DMS 273 treated with DMSO at 0.1 percent for 48 hours (cell line): ENCODE measurements at places on chromosomes 16 and 17.

- DNase-seq: no peak
Measured at GRCh38 chr17:3727041-3727440, 3.3 kb downstream of the HASPIN start.

GRCh38 chr17:50188921-50189549 is 12.4 kb downstream of the COL1A1 start:
- no peak for DNase-seq

- DNase-seq: no peak
Measured at GRCh38 chr17:22217135-22217534, 524.8 kb downstream of the KCNJ18 start.

DNA sequence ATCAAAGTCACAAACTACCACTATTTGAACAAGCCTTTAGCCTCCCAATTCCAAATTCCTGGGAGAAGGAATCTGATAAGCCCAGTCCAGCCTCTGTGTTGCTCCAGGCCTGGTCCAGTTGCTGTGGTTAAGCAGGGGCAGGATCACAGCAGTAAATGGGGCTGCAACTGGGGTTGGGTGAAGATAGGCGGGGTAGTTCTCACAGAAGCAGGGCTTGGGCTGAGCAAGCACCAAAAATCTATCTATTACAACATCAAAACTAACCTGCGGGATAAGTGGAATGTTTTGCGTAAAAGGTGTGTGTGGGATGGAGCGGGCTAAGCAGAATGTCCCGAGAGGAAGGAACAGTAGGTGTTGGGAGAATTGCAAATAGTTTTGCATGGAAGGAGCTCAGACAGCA is 23.0 kb upstream of the RNF135 start:
- no peak for DNase-seq

DNA sequence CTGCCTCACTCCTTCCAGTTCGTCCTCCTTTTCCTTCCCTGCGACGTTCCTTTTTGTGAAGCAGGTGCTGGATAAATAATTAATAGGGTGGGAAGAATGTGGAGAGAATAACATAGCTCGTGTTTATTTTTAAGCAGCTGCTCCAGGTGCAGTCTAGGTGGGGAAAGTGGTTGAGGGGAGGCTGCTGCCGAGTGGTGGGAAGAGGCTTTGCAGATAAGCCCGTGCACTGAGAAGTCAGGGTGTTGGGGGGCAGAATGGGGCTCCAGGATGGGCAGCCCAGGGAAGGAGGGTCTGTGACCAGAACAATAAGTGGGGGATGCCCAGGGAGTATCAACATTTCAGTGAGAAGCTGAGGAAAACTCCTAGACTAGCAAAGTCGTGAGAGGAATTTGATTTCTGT is 300.5 kb downstream of the CPPED1 start:
- DNase-seq: no peak

DNA sequence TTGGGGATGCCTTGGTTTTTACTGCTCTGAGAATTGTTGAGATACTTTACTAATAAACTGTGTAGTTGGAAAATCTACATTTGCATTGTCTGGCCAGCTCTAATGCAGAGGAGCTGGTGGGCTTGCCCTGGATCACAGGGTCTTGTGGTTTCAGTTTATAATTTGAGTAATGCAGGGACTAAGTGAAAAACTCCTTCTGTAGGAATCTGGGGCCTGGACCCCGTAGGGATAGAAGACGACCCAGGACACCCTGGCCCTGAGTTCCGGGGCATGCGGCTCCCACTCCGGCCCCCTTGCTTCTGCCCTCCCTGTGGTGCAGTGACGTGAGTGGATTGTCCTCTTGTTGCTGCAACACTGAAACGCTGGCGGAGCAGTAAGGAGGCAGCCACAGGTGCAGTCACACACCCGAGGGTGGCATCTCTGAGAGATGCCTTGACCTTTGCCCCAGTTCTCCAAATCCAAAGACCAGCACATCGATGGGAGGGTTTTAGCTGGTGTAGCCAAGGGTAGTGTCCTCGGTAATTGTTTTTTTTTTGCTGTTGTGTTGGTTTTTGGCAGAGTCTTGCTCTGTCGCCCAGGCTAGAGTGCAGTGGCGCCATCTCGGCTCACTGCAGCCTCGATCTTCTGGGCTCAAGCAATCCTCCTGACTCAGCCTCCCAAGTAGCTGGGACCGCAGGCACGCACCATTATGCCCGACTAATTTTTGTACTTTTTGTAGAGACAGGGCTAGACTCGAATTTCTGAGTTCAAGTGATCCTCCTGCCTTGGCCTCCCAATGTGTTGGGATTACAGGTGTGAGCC is 2.6 kb upstream of the RPL13 start:
- DNase-seq: no peak

DNA sequence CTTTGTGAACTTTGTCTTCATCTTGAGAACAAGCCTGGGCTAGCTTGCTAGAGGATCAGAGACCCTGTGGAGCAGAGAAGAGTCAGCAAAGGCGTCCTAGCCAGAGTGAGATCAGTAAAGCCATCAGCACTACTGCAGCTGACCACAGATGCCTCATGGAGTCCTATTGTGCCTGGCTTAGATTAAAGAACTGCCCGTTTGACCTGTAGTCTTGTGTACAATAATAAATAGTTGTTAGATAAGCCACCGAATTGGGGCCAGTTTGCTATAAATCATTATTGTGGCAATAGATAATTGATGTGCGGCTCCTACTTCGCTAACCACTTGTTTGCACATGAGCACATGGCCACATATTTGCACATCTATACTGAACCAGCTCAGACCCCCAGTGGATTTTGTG is 103.0 kb downstream of the CYLD start:
- DNase-seq: no peak

DNA sequence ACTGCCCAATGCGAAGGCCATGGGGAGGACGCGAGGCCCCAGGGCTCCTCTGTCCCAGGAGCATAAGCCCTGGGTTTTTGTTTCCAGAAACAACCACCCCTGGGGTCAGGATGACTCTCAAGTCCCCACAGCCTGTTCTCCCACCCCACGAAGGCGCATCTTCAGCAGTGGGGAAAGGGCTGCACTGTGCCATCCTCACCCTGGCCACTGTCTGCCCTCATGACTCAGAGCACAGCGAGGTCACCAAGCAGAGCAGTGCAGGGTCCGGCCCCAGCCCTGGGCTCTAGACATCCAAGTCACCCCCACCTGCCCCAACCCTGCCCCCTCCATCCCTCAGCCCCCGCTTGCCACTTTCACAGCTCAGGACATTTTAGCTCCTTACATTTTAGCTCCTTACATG is 22.7 kb upstream of the KSR1 start:
- DNase-seq: no peak

GRCh38 chr17:67229109-67229955 is 15.7 kb downstream of the HELZ start:
- DNase-seq: no peak

DNA sequence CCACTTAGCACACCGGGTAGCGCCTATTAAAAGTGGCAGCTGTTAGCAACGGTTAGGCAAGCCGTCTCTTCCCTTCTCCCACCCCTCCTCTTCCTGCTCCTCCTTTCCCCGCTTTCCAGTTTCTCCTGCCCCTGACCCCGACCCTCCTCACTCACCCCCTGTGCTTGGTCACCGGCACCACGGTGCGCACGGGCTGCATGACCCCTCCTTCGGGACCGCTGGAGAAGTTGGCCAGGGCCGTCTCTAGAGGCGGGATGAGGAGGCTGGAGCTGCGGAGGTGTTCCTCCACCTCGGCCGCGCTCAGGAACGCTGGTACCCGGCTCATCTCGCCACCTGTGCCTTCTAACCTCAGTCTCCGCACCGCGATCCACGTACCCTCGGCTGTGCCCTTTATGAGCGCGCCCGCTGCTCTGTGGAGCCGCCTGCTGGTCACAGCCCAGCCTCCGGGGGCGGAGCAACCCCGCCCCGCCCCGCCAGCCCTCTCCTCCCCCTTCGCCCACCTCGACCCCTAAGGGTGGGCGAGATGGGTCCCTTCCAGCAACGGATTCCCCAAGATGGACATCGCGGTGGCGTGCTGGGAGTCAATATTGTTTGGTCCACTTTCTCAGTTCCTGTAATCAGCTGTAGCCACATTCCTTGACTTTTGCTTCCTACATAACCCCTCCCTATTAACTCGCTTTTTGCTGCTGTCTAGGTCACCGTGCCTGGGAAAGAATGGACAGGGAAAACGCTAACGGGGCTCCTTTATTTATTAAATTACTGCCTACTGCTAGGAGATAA is at the start of gene CRYM:
CRYM (minus strand) TSS at position 364 of the 780 bp plus-strand sequence; CDS start at position 325, 39 bp downstream.
- DNase-seq: peak; percentile 17

GRCh38 chr17:44636562-44636961 is 19.7 kb upstream of the MEIOC start:
- no peak for DNase-seq

- DNase-seq: no peak
Measured at GRCh38 chr16:79475841-79476240, 124.7 kb downstream of the MAF start.

DNA sequence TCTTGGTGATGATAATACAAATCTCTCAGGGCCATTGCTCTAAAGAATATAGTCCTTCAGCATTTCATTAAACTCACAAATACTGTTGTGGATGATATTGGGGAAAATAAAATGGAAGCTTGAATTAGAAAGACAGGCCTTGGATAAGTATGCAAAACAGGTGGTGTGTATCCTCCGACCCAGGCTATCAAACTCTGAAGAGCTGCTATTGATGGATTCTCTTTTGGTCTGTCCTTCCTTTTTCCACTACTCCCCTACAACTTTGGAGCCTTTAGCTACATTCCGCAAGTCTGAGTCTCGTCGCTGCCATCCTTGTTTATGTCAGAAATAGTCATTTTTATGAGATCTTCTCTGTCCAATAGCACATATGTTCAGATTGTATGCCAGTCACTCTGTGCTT is 351.6 kb downstream of the KCNJ2 start:
- DNase-seq: no peak

GRCh38 chr17:16870253-16871245 is 101.4 kb downstream of the TNFRSF13B start:
- no peak for DNase-seq

- DNase-seq: no peak
Measured at GRCh38 chr17:64773836-64774761, 112.0 kb upstream of the SMURF2 start.

GRCh38 chr17:44655983-44656710 is at the start of gene MEIOC:
Gene MEIOC (plus strand): TSS chr17:44656468. CDS start chr17:44656614, 146 bp downstream.
- DNase-seq: no peak

DNA sequence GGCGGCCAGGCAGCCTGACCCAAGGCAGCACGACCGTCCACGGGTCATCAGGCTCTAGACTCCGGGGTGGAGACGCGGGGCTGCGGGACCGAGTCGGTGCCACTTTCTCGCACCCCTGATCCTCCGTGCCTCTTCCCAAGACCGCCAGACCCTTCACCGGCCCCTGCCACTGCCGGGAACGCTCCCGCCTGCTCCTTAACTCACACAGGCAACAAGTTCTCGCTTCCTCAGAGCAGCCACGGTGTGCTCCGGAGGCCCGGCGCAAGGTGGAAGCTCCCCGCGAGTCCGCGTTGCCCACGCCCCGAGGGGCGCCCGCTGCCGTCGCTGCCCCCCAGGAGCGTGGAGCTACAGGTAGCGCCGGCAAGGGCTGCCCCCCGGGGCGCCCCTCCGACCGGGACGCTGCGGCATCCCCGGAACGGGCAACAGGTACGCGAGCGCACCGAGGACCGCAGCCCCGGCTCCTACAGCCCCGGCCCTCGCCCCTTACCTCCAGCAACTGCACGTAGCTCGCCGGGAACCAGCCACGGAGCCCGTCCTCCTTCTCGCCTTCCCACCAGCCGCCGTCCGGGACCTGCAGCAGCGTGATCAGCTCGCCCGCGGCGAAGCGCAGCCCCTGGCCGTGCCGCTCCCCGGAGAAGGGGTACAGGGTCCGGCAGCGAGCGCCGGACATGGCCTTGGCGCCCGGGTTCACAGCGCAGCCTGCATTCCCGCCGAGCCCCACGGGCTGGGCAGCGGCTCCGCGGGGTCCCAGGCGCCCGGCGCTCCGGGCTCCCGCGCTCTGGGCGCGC is 491 bp downstream of the GAS7 start:
- no peak for DNase-seq

DNA sequence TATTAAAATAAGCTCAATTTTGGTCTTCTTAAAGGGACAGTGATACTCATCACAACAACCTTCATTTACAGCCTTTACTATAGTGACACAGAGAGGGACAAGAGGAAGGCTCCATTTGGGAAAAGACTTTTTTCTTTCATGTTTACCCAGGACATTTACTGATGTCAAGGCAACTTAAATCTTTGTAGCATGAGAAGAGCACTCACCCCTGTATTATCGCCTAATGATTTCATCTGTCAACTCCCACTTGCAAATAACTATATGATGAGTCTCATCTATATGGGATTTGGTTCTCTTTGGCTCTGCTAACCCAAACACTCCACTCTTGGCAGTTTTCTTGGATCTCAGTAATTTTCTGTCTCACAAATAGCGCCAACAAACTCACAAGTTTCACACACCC is 24.1 kb downstream of the BLMH start:
- no peak for DNase-seq

- DNase-seq: no peak
Measured at GRCh38 chr16:67163999-67164558, 466 bp upstream of the HSF4 start.

DNA sequence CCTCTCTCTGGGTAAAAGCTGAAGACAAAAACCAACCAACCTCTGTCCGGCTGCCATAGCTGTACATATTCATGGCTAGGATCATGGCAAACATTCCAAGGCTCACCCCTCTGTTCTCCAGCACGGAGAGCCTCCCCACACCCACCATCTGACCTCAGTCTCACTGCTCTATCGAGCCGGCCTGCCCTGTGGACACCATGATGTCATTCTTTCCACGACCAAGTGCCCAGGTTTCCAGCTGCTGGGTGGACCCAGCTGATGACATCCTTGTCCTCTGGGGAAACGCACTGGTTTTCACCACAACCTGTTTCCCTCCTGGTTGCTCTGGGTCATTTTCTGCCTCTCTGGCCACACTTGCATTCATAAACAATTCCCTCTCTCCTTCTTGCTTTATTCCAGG is 67.7 kb downstream of the NDEL1 start:
- no peak for DNase-seq

GRCh38 chr17:10741416-10742135 is 11.8 kb upstream of the TMEM220 start:
- no peak for DNase-seq

DNA sequence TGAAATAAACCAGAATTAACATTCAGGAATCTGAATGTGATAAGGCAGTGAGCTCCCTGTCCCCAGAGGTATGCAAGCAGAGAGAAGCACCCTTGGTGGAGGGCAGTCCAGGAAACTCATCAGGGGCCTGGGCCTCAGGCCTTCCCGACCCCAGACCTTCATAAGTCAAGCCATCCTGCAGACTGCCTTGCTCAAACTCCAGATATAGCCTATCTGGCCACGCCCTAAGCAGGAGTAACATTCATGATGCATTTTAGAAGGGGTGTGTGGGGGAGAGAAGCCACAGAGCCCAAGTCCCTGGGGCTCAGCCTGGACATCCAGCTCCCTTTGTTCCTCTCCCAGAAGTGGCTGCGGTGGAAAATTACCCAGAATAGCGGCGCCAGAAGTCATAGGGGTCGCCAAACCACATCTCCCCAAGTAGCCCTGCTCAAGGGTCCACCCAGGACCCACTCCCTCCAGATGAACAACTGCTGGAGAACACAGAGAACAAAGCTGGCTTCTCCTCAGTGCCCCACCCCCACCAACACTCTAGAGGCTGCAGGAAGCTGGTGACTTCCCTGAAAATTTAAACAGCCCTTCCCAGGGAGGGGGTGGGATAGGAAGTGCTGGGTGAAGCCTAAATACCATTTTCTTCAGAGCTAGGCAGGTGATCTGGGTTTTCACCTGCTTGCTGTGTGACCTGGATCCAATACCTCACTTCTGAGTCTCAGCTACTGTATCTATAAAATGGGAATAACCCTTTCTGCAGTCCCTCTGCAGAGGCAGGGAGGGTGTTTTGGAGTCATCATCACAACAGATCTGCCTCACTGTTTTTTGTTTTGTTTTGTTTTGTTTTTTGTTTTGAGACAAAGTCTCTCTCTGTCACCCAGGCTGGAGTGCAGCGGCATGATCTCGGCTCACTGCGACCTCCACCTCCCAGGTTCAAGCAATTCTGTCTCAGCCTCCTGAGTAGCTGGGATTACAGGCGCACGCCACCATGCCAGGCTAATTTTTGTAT is 1.5 kb upstream of the SREBF1 start:
- DNase-seq: no peak
